Stimulated activated CD8-positive, alpha-beta memory T cell treated with anti-CD3 and anti-CD28 coated beads, Interleukin-15, amount 100 ng/mL, for 4 hours (primary cell): ENCODE measurements at places on chromosomes 3 and 15.

GRCh38 chr3:15345608-15346137 lies 13.3 kb upstream of the SH3BP5 start:
- no peak for DNase-seq

DNA sequence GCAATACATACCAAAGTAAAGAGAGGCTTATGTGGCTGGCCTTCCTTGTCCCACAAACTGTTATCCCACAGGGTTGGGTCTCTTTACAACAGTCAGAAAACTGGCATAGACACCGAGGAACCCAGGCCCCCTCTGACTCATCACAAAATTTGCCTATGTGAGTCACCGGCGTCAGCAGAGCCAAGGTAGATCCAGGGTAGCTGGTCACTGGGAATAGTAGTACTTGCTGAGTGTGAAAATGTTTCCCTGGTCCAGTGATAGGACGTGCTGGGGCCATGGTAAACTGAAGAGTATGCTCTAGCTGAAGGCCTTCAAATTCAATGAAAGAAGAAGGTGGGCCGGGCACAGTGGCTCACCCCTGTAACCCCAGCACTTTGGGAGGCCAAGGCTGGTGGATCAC lies 27.1 kb upstream of the SKIL start:
- DNase-seq: no peak

DNA sequence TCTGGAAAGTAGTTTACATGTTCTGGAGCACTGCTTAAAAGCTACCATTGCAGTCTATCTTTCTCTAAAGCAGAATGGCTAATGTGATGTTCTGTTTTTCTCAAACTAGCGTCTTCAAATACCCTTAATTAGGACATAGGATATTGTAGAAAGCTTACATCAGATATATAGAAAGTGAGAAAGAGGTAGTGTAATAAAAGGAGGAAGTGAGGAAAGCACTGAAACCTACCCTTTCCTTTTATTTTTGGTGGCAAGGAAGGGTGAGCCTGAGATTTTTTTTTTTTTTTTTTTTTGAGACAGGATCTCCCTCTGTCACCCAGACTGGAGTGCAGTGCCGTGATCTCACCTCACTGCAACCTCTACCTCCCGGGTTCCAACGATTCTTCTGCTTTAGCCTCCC lies 9.4 kb downstream of the SENP2 start:
- no peak for DNase-seq

- no peak for DNase-seq
Observed at GRCh38 chr3:85808755-85809154, 850.0 kb downstream of the CADM2 start.

GRCh38 chr3:160401291-160402095 lies 2.0 kb downstream of the SMC4 start:
- DNase-seq: no peak

DNA sequence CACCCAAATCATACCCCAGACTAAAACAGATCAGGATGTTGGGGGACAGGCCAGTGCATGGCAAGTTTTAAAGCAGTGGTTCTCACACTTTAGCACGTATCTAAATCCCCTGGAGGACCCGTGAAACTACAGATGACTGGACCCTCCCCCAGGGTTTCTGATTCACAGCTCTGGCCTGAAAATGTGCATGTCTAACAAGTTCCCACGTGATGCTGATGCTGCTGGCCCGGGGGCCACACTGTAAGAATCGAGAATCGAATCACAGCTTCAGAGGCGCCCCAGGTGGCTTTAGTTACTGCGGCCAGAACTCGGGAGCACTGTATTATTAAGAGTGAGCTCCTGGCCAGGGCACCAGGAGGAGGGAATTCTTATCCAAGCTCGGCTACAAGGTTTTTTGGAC lies 11.6 kb downstream of the ADAMTS17 start:
- no peak for DNase-seq

DNA sequence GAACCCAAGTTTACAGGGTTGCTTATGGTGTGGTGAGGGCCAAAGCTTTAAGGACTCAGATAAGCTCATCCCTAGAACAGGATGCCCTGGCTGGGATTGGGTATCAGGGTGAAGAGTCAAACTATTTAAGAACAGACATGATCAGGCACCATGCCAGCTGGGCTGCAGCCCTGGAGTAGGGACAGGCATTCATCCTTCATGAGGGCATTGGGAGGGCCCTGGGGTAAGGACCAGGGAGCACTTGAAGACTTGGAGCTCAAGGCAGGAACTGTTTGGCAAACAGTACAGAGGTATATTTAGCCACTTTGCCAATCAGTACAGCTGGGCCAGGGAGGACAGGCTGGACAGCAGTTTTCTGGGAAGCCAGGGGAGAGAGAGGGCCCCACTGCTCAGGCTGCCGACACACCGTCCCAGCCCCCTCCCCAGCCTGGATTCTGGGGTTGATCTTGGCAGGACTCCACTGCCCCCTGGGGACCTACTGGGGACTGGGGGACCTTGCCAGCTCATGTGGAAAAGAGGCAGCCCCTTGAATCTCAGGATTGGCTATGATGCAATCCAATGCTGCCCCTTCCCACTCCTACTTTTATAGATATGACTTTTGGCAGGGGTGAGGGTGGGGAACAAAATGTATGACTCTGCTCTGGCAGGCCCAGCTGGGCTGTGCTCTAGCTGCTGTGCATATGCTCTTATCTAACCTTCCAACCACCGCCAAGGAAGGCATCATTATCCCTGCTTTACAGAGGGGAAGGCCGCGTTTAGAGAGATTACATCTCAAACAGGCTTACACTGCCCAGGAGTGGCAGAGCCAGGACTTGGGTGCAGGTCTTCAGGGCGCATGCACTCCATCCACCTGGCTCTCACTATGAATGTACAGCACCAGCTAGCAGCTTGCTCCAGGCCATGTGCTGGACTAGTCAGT lies 2.3 kb downstream of the PLA2G4E start:
- DNase-seq: no peak

DNA sequence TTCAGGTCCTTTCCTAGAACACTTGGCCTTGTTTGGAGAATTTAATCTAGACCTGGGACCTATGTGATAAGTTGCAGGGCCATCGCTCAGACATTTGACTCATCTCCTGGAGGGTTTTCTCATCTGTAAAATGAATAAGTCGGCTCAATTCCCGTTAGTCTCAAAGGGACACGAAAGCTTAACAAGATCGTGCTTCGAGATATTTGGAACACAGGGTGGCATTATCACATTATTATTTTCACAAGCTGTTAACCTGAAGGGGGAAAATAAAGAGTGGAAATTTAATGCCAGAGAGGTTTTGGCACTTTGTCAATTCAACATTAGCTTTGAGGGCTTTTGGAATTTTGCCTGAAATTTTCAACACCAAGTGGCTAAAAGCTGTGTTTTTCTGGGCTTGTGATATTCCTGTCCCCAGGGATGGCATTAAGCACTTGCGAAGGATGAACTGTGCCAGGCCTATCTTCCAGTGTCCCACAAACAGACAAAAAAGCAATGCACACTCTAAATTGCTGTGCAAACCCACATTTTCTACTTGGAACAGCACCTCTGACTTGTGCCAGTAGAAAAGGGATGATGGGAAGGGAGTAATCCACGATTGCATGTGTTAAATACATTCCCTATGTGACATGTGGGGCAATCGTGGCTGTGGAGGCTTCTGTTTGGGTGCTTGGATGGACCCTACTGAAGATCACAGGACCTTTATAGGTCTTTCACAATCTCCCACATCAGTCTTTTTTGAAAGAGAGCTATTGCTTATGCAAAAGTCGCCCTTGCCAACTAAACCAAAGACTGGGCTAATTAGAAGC lies 478.7 kb downstream of the MFSD1 start:
- no peak for DNase-seq

DNA sequence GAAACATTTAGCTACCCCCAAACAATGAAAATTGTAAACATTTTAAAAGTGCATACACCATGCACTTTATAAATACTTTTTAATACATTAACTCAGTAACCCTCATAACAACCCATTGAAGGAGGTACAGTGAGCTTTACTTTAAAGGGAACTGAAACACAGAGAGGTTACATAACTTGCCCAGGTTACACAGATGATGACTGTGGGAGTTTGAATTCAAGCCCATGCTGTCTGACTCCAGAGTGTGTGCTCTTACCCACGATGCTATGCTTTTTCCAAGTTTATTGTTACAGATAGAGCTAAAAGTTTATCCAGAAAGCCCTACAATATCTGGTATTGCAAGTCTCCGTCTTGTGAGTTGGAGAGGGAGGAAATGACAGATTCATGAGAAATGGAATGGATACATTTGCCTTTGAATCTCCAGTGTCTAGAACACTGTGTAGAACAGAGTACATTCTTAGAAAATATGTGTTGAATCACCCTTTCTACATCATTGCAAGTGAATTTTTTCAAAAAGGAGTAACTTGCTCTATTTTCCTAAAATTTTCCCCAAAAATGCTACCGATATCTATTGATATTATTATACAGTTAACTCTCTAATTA lies 428.3 kb downstream of the NAALADL2 start:
- no peak for DNase-seq

GRCh38 chr3:52405601-52406110 lies 39.2 kb downstream of the SEMA3G start:
- no peak for DNase-seq

DNA sequence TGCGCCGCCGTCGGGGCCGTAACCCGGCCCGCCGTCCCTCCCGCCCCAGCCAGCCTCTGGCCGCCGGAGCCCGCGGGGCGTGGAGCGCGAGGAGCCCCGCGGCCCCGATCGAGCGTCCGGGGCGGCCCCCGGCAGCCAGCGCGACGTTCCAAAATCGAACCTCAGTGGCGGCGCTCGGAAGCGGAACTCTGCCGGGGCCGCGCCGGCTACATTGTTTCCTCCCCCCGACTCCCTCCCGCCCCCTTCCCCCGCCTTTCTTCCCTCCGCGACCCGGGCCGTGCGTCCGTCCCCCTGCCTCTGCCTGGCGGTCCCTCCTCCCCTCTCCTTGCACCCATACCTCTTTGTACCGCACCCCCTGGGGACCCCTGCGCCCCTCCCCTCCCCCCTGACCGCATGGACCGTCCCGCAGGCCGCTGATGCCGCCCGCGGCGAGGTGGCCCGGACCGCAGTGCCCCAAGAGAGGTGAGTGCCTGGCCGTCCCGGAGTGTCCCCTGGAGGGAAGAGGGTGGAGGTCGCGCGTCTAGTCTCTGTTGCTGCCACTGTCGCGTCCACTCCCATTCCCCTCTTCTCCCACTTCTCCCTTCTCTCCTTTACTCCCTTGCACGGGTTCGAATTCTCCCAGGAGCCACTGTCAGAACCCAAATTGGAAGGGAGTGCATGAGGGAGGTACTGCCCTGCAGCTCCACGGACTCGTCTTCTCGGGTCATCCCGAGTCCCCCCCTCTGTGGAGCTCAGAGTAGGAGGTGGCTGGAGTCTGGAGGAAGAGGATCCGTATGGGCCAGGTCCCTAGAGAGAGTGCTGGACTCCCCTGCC lies 585 bp downstream of the CSK start:
- no peak for DNase-seq

DNA sequence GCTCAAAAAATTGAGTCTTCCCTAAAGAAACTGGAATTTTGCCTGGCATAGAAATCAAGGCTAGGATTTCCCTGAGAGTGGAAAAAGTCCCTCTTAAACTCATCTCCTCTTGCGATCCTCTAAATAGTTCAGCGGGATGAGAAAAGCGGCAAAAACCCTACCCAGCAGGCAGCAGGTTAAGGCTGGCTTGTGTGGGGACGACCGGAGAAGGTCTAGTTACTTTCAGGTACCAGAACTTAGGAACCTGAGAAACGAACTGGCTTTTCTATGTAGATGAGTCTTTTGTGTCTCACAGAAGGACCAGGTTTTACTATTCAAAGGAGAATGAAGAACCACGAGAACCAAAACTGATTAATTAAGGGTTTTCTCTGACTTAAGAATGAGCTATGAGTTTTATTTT lies 523.7 kb upstream of the TGFBR2 start:
- no peak for DNase-seq

- DNase-seq: no peak
Observed at GRCh38 chr3:135226057-135226456, 431.0 kb downstream of the EPHB1 start.

DNA sequence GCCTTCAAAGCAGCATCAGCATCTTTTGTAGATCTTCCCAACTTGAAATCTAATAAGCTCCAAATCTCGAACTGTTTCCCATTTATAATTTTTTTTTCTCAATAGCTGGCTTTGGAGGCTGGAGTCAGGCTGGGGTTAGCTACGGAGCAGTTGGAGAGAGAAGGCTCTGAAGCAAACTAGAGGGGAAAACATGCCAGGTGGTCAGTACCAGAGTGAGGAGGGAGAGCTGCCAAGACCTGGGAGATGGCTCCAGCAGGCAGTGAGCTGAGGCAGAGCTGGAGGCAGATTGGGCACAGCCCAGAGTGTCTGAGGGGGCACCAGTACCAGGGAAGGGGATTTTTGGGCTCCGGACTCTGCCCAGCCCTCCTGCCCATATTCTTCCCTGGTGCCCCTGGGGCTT lies 311.2 kb downstream of the RPLP1 start:
- no peak for DNase-seq

GRCh38 chr15:88987934-88988671 lies 74.9 kb upstream of the MFGE8 start:
- no peak for DNase-seq

- DNase-seq: no peak
Observed at GRCh38 chr15:92901995-92902394, 1.9 kb downstream of the CHD2 start.

DNA sequence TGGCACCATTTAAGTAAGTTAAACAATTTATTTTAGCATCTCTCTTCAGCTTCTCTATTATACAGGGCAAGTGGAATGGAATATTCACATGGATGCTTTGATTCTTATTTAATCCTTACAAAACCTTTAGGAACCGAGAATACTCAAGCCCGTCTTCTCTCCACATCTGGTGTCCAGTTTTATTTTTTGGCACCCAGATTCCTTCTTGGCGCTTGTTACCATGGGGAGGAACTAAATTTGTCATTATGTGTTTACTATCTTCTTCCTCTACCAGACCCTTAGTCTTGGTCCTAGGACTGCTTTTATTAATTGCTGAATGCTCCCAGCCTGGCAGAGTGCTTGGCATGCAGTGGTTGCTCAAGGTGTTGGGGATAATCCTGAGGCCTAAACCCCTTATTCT lies 138.8 kb downstream of the CACNA2D3 start:
- no peak for DNase-seq

DNA sequence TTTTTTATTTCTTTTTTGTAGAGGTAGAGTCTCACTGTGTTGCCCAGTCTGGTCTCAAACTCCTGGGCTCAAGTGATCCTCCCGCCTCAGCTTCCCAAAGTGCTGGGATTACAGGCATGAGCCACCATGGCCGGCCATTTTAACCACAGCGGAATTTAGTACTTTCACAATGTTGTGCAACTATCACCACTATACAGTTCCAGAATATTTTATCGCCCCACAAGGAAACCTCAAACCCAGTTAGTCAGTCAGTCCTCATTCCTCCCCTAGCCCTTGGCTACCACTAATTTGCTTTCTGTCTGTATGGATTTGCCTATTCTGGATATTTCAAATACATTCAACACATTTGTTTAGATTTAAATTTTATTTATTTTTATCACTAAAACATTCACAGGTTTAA lies 15.5 kb upstream of the HOMER2 start:
- no peak for DNase-seq

GRCh38 chr3:129597087-129597999 lies 9.1 kb downstream of the PLXND1 start:
- no peak for DNase-seq

DNA sequence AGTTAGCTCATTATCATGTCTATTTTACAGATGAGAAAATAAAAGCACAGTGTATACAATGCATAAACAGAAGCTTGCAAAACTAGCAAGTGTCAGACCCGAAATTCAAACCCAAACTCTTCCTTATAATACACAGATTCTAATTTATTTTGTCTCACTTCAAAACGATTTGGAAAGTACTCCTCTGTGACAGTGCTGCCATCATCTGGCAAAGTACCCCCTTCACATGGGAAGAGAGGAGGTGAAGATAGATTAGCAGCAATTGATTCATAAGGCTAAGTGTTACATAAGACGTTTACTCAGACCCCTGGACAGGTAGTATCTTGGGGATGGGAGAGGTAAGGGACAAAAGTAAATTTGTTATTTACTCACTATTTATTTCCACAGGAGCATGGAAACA lies 744.0 kb upstream of the SGO1 start:
- DNase-seq: no peak
